IMR-90 (cell line): ENCODE measurements at places on chromosomes 5 and 9.

- DNase-seq = no peak
- no peak overlapping the region for H3K4me3 ChIP-seq
- no peaks in the 10 kb centered on the region for H3K36me3 ChIP-seq
- H3K27ac ChIP-seq = no peak overlapping the region
- H3K27me3 ChIP-seq = no peaks in the 10 kb centered on the region
These were observed 375.3 kb upstream of the PRR16 start for GRCh38 chr5:120088836-120089235.

- no peaks in the 10 kb centered on the region for H3K4me1 ChIP-seq
- no peaks in the 10 kb centered on the region for H3K27me3 ChIP-seq
These were observed 315.6 kb downstream of the MTRR start for GRCh38 chr5:8184455-8185063.

- H3K27me3 ChIP-seq = no peaks in the 10 kb centered on the region
- no peak overlapping the region for H3K4me3 ChIP-seq
- H3K36me3 ChIP-seq = peaks cover 9% of the 10 kb centered on the region; the same call in 1 of the 2 replicates
- DNase-seq = no peak
These were observed 4.4 kb downstream of the ABL1 start for GRCh38 chr9:130839132-130840111.

DNA sequence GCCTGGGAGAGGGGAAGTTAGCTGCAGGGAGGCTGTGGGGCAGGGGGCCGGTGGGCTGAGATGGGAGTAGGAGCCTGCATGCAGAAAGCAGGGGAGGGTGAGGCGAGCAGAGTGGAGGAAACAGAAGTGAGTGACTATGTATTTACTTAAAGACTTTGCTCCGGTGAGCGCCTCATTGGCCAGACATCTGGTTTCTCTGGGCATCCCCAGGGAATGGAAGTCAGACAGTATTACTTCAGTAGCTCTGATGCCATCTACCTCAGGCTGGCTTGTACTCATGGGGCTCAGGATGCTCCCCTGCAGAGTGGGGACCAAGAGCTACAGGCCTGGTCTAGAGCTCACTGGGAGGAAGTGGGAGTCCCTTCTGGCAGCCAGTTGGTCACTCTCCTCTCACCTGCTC is 78.2 kb upstream of the ARAP3 start:
- H3K36me3 ChIP-seq = no peaks in the 10 kb centered on the region
- H3K27ac ChIP-seq = no peak overlapping the region
- no peaks in the 10 kb centered on the region for H3K4me1 ChIP-seq
- no peak overlapping the region for H3K4me3 ChIP-seq
- DNase-seq = no peak
- peaks cover 78% of the 10 kb centered on the region for H3K27me3 ChIP-seq

GRCh38 chr9:21711504-21711903 is 90.9 kb upstream of the MTAP start:
- no peaks in the 10 kb centered on the region for H3K27me3 ChIP-seq
- peaks cover 6% of the 10 kb centered on the region; the same call in 1 of the 2 replicates for H3K4me1 ChIP-seq
- no peak overlapping the region for H3K4me3 ChIP-seq

DNA sequence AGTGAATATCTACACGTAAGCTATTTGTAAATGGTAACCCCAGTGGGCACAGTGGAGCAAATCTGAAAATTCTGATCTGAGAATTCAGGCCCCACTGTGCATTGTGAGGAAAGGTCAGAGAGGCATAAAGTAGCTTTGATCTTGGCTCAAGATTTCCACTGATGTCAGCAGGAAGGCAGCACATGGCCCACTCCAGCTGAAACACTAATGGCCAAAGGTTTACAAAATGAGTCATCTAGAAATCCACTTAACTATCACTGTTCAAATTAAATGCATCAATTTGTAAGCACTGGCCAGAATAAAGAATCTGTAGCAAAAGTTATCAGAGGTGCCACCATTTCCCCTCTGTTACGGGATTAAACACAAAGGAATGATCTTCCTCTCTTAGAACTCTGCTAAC is 191.6 kb downstream of the C9orf152 start:
- no peaks in the 10 kb centered on the region for H3K27me3 ChIP-seq
- no peak overlapping the region for H3K4me3 ChIP-seq
- DNase-seq = peak; percentile 91
- peaks cover 4% of the 10 kb centered on the region; the same call in 1 of the 2 replicates for H3K4me1 ChIP-seq
- no peaks in the 10 kb centered on the region for H3K36me3 ChIP-seq
